ENCODE measurements at places on chromosomes 7 and 10.

- DNase-seq: no peak
Measured at GRCh38 chr7:11319491-11320274, 346.0 kb downstream of the PHF14 start.

DNA sequence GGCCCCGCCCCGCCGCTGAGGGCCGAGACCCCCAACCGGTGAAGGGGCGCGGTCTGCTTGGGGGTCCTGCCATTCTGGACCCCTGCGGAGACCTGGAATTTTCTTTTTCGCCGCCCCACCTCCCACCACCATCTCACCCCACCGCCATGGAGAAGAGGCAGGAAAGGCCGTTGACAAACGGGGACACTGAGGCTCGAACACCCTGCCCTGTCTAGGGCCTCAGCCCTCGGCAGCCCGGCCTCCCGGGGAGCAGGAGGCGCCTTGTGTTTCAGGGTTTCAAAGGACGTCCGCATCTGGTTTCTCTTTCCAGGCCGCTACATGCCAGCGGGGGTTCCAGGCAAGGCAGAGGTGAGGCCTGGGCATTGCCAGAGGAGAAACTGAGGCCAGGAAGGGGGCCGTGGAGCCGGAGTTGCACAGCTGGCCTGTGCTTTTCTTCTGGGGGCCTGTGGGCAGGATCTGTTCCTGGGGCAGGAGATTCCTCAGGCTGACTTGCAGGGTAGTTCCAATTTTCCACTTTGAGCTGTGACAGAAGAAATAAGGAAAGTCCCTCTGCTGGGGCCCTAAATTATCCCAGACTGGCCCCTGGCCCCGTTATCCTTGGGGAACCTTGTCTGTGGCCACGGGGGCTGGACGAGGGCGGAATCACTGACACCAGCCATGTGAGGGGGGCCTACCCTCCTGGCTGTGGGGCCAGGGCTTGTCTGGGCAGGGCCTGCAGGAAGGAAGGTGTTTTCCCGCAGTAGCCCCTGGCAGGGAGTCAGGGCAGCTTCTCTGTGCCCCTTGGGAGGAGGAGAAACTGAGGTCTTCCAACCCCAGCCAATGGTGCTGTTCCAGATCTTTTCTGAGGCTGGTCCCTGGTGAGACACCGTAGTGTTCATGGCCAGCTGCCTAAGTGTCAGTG, 900 bp upstream of the MICALL2 start:
- DNase-seq: no peak

DNA sequence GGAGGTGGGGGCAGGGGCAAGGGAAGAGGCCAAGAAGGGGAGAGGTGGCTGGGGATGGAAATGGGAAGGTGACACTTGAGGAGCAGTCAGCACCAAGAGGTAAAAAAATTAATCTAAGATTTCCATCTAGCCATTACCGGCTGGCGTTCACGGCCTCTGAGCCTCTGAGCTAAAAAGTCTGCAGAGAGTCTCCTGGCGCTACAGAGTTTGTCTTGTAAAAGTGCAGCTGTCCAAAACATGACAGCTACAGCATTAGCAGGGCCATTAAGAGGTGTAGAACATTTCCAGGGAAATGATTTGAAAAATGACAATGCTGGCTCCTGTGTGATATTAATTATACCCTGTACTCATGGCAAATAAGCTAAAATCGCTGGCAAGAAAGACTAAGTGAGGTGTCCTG, 167.6 kb downstream of the LRMDA start:
- DNase-seq: no peak

DNA sequence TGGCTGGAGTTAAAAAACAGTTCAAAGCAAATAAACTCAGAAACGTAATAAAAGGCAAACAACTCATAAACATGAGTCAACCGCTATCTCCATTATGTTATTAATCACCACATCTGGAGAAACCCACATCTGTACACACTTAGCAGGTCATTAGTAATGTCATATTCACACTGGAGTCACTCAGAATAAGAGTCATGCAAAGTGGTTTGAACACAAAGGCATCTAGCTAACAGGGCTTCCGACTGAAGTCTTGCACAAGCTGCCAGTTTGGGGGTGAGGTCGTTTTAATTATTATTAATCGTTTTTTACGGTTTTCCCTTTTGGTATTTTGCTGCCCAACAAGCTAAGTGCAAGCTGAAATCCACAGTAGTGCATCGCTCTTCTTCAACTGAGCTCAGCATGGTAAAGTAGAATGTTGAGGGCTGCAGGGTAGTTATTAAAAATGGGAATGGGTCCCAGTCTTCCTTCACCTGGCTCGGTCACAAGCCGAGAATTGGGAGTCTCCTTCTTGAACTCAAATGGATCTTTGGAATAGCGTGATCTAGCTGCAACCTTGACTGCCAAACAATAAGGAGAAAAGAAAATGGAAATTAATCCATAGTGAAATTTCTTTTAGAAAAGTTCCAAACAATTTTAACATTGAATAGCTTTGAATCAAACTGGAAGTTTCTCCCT, 663.5 kb downstream of the KCNMA1 start:
- DNase-seq: no peak

GRCh38 chr10:76632767-76633051, 1004.9 kb downstream of the KCNMA1 start:
- DNase-seq: no peak

DNA sequence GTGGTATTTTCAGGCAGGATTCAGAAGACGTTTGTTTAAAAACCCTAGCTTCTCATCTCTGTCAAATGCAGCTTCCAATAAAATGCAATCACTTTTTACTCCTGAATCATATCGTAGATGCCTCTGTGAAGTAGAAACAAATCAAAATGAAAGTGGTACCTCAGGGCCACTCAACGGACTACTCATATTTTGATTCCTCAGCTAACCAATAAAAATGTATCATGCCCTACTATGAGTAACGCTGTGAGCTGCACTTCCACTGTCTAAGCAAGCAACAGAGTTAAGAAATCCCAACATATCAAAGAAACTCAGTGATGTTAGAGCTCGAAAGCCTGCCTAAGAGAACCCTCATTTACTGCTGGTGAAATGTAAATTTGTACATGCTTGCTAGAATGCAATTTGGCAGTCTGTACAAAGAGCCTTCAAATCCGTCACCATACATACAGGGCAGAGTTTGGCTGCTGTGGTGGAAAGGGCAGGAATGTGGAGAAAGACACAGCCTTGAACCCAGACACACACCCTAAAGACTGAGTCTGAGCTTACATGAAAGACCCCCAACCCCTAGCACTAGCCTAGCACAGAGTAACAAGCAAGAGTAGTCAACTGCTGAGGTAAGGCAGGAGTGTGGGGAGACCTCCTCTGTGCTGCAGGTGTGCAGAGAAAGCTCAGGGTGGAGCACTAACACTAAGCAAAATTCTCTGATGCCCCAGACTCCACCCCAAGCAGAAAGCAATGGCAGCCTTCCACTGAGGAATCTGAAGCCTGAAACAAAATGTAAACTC, 151.5 kb downstream of the ANK3 start:
- DNase-seq: no peak

DNA sequence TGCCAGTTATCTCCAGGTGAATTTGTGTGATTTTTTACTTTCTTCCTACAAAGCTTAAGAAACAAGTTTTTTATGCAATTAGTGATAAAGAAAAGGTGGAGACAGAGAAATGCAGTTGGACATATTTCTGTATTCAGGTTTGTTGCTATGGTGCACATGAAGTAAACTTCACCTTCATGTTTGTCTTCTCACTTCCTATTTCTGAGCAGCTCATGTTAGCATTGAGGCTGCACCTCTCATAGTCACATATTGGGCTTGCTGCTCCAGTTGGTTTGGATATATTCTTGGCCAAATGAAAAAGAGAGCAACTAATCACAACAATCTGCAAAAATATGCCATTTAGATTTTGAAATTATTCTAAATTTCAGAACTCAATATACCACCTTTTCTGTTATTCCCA, 475.6 kb upstream of the ZWINT start:
- DNase-seq: no peak

GRCh38 chr10:33489501-33490176, 155.2 kb upstream of the NRP1 start:
- no peak for DNase-seq

DNA sequence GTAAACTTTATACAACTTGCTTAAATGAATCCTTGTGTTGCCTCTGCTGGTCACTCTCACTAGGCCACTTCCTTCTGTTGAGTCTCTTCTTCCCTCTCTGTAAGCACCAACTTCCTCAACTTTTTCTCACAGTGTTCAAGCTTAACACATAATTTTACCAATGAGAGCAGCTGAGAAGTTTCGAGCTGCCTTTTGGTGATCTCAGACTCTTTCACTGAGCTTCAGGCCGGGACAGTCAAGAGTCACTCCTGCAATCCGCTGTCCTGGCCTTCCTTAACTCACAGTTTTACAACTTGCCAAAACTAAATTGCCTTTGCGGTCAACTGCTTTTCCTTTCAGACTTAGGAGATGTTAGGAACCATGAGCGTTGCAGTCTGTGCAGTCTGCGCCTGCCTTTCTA, 47.4 kb downstream of the PRPF18 start:
- DNase-seq: no peak

- no peak for DNase-seq
Measured at GRCh38 chr7:152145853-152146466, 120.5 kb downstream of the GALNT11 start.

DNA sequence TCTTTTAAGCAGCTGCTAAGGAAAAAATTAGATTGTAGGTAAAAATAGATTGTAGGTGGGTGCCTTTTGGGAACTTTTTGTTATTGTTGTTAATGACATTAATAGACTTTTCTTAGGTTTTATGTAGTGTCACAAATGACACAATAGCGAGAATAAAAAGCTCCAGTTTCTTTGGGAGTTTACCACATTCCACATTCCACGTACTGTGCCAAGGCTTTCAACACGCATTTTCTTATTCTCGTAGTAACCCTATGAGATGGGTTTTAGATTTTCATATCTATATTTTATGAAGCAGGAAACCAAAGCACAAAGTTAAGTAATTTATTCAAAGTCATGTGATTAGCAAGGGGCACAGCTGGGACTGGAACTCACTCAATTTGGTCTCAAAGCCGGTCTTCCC, 103.8 kb downstream of the XRCC2 start:
- DNase-seq: no peak
